Activated naive CD4-positive, alpha-beta T cell treated with anti-CD3 and anti-CD28 coated beads, Interleukin-2, amount 50 U/mL, for 72 hours (primary cell): ENCODE measurements at places on chromosomes 4 and X.

- DNase-seq = no peak
Measured at GRCh38 chr4:8533274-8533865, 46.8 kb upstream of the GPR78 start.

DNA sequence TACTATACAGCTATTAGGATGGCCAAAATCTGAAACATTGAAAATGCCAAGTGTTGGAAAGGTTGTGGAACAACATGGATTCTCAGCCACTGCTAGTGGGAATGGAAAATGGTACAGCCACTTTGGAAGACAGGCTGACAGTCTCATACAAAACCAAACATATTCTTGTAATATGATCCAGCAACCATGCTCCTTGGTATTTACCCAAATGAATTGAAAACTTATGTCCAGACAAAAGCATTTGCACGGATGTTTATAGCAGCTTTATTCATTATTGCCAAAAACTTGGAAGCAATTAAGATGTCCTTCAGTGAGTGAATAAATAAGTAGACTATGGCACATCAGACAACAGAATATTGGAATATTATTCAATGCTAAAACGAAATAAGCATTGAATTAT, 105.8 kb upstream of the DCLK2 start:
- DNase-seq = no peak

GRCh38 chr4:127214931-127215330, 417.8 kb upstream of the INTU start:
- no peak for DNase-seq

DNA sequence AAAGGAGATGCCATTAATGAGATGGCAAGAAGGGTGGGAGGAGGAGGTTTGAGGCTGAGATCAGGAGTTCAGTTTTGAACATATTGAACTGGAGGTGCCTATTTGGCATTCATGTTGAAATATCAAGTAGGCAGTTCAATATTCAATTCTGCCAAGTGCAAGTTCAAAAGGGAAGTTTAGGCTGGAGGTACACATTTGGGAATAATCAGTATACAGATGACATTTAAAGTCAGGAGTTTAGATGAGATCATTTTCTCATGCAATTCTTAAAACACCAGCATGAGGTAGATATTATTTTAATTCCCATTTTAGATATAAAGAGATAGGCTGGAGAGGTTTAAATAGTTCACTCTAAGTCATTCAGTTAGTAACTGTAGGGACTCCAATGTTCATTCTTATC, 26.1 kb downstream of the COQ2 start:
- no peak for DNase-seq

GRCh38 chr4:132123870-132124623, 1025.0 kb upstream of the PCDH10 start:
- DNase-seq = no peak

GRCh38 chr4:25020236-25020635, 10.5 kb downstream of the LGI2 start:
- DNase-seq = no peak

GRCh38 chr4:22869235-22869634, 176.5 kb downstream of the GBA3 start:
- DNase-seq = no peak

GRCh38 chr4:169912996-169913395, 113.2 kb downstream of the MFAP3L start:
- DNase-seq = no peak

DNA sequence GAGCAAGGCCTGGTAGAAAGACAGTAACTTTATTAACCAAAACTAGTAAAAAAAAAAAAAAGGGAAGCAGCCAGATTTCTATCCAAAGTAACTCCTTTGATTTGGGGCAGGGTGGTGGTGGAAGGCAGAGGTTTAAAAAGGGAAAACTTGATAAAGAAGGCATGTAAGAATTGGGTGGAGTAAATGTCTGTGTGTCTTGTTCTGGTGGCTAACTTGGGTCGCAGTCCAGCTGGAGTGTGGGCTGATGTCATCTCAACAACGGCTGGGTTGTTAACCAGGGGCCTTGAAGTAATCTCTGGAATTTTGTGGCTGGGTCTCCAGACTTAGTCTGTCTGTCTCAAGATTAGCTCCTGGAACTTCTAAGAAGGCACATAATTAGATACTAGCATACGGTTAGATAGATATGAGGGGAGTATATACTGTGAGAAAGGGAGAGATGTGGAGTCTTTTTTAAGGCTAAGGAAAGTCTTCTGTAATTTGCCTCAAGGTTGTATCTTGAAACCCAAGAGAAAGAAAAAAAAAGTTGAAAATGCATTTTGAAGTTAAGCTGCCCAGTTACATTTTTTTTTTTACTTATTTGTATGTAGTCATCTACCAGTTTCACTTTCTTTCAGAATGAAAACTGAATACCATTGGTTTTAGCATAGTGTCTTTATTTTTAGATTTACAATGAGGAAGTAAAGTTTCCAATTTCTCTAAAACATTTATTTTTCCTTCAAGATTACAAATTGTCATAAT, 48.3 kb downstream of the MTHFD2L start:
- no peak for DNase-seq

DNA sequence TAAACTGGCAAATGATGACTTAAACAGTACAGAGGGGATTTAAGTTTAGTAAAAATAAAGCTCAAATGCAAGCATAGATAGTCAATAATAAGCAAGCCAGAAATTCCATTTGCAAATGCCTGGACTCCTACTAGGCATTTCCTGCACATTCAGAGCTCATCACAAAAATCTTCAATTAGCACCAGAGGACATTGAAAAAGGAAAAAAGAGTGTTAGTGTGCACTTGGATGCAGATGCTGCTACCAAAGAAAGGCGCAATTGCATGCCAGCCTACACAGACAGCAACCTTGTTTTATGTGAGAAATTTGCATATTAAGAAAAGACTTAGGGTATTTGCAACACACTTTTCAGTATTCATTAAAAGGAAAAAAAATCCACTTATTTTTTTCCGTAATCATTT, 282.1 kb downstream of the GRIA2 start:
- no peak for DNase-seq

GRCh38 chr4:174856926-174857800, 28.1 kb upstream of the GLRA3 start:
- DNase-seq = no peak

DNA sequence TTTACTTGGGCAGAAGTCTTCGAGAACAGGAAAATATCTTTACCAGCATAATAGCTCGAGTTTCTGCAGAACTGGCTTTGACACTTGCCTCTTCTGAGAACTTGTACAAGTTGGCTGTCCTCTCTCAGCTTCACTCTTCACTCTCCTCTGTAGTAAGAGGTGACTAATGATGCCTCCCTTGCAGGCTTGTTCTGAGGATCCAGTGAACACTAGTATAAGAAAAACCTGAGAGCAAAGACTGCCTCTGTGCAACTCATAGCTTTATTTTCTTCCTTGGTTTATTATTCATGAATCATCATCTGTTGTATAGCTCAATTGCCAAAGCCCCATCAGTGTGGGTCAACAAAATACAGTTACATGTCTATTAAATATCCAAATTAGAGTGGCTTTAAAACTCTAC, 266.7 kb upstream of the CLNK start:
- DNase-seq = no peak

DNA sequence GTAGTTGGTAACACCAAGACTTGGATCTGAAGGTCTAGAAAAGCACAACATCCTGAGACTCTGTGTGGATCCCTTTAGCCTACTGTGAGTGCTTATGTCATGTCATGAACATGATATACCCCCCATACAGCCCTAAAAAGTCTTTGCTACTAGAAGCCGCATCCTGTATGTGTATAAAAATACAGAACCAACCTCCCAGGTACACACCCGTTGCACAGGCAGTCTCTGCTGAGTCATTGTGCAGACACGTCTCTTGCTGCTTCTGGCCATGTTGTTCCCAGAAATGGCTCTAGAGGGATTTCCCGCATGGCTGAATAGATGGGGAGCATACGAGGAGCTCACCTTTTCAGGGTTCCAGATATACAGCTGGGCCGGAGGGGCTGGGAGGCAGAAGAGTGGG, 93.3 kb downstream of the MAMLD1 start:
- DNase-seq = no peak

DNA sequence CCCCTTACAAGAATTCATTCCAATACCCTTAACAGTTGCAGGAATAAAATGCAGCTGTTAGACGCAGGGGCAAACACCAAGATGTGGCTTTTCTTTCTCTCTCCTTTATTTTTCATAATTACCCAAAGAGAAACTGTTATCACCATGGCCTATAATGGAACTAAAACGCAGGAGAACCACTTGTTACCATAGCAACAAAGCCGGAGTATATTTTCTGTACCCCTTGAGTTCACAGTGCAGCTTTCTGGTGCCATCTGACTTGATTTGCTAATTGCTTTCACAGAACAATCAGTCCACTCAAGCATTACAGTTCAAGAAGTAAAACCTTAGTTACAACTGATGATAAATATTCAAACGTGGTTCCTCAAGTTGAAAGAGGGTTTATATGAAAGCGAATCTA, 157.9 kb downstream of the AMELX start:
- no peak for DNase-seq

GRCh38 chrX:40530509-40530908, 50.3 kb upstream of the ATP6AP2 start:
- DNase-seq = no peak

- DNase-seq = no peak
Measured at GRCh38 chr4:82036181-82036580, 337.6 kb downstream of the HNRNPD start.

DNA sequence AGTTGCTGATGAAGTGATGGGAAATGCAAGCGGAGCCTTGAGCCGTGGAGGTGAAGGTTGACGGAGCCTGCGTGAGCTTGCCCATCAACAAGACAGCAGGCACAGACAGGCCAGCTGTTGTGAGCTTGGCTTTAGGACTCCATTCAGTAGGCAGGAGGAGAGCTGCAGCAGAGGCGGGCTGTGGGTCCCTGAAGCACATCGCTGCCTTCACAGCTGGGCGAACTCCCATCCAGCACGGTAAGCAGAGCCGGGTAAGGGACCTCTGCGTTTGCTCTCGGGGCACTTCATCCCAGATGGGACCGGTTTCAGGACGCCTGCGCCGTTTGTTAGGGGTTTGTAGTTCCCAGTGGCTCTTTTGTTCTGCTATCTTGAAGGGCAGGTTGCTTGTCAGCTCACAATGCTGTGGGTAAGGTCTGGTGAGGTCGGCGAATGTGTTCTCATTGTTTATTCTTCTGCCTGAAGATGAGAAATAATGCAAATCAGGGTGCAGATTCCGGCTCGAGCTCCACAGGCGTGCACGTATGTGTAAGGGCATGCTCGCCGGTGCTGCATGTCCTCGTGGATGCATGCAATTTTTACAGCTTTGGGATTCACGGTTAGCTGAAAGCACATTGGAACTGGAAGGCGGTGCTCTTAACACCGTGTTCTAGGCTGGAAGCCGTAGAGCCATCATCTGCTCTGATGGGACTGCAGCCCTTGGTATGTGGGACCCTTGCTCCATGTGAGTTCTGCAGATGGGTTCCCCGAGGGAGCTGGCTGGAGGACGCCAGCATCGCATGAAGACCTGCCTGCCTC, 54.6 kb upstream of the CLDN34 start:
- DNase-seq = no peak

DNA sequence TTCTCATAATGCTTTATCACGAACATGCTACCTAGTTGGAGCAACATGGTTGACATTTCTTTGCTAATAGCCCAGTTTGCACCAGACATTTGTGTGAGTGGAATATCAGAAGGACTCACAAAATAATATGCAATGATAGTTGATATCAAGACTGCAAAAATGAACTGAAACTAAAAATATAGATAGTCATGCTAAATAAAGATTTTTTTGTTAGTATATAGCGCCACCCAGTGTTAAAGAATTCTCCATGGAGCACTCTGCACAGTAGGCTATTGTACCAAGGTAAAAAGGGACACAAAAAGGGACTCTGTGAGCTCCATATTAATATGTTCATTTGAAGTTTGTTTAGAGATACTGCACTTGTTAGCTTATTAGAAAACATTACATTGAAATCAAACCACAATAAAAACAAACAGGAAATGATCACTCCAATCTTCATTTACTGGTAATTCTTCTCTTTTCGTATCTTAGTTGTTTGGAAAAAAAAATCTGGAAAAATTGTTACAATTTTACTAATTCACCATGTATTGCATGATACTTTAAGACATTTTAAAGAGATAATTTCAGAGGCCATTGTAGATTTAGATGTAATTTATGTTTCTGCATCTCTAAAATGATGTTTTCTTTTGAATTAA, 1509.6 kb downstream of the ADGRL3 start:
- DNase-seq = no peak

DNA sequence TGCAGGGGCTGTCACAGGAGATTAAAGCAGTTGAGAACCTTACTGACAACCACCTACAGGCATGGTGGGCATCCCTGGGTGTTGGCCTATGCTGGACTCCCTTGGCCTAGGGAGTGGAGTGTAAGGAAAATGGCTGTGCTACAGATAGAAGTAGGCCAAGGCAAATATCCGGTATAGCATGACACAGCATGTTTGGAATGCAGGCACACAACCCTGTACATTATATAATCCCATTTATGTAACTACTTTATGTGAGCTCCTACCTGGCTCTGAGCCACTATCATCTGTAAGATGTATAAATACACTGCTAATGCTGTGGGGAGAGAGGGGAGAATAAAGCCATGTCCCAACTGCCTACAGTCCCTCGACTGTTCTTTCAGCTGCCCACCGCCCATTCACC, 38.7 kb upstream of the KCTD8 start:
- DNase-seq = no peak

- DNase-seq = peak; percentile 36
Measured at GRCh38 chr4:76197971-76198410, 15.6 kb downstream of the SCARB2 start.

GRCh38 chrX:29775890-29776289, 439.5 kb upstream of the MAGEB2 start:
- no peak for DNase-seq

GRCh38 chr4:81549984-81550383, 78.3 kb upstream of the RASGEF1B start:
- no peak for DNase-seq

DNA sequence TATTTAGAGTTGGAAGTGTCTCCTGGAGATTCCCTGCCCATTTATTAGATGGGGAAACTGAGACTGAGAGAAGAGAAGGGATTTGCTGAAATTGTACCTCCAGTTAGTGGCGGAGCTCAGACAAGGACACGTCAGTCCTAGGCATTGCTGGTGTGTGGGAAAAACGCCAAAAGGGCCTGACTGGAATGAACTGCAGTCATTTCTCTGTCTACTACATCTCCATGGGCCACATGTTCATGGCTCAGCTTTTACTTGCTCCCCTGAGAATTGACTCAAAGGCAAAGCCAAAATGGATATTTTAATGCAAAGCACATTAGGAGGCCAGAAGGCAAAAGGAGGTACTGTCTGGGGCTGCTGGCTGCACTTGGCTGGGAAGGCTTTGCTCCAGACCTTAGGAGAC, 3.9 kb downstream of the TFDP3 start:
- no peak for DNase-seq

GRCh38 chr4:114281164-114281960, 301.9 kb upstream of the ARSJ start:
- no peak for DNase-seq

DNA sequence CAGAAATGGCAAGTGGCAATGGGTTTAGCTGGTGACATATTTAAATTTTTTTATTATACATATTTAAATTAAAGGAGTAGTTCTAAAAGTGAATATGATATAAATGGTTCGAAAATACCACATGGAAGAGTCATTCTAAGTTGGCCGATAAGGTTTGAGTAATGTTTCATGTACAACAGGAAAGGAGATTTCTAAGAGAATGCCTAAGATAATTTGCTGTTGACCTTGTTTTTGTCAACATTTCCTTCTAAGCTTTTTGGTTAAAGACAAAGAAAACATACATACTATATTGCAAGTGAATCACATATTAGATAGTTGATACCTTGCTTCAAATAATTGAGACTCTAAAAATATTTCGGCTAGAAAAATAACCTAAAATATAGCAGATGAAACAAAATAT, 526.6 kb upstream of the SLIT2 start:
- DNase-seq = no peak
